ENCODE measurements at places on chromosomes 2 and 18. TPM values are rescaled to one million over a fixed set of nuclear protein-coding genes. Genes with fewer than 3 reads are reported as not detected.

The KCNG3 gene
- not detected for polyA plus RNA-seq

The SLC19A3 gene
- polyA plus RNA-seq = 0.64 TPM

The MDH1 gene
- polyA plus RNA-seq = 390 TPM

The RND3 gene
- 62.1 TPM for polyA plus RNA-seq

The QPCT gene
- polyA plus RNA-seq = 8.9 TPM

The PRKD3 gene
- 34.6 TPM for polyA plus RNA-seq

The ALLC gene
- polyA plus RNA-seq = not detected

The UGT1A3 gene
- polyA plus RNA-seq = not detected

The KATNAL2 gene
- polyA plus RNA-seq = 8.5 TPM

The ABCG8 gene
- polyA plus RNA-seq = not detected

The HES6 gene
- 15.6 TPM for polyA plus RNA-seq

The GYPC gene
- 105 TPM for polyA plus RNA-seq

The POTEI gene
- polyA plus RNA-seq = not detected

The DYSF gene
- polyA plus RNA-seq = 109 TPM

The KCNS3 gene
- polyA plus RNA-seq = 6.5 TPM

The GREB1 gene
- polyA plus RNA-seq = 13.6 TPM

The ANO7 gene
- polyA plus RNA-seq = 0.72 TPM

The IL36A gene
- not detected for polyA plus RNA-seq

The PLEK gene
- not detected for polyA plus RNA-seq

The CPLX4 gene
- polyA plus RNA-seq = not detected

The GPR45 gene
- not detected for polyA plus RNA-seq

The BMP10 gene
- not detected for polyA plus RNA-seq

The DLX1 gene
- 0.16 TPM for polyA plus RNA-seq

The SLC35F6 gene
- 8.2 TPM for polyA plus RNA-seq

The SLC4A3 gene
- polyA plus RNA-seq = 7.0 TPM

The TRIM43 gene
- not detected for polyA plus RNA-seq

The MEP1B gene
- not detected for polyA plus RNA-seq

The RIT2 gene
- not detected for polyA plus RNA-seq
